Stimulated activated CD8-positive, alpha-beta memory T cell treated with anti-CD3 and anti-CD28 coated beads, Interleukin-7, amount 100 ng/mL, for 24 hours (primary cell): ENCODE measurements at places on chromosomes 7 and 10.

DNA sequence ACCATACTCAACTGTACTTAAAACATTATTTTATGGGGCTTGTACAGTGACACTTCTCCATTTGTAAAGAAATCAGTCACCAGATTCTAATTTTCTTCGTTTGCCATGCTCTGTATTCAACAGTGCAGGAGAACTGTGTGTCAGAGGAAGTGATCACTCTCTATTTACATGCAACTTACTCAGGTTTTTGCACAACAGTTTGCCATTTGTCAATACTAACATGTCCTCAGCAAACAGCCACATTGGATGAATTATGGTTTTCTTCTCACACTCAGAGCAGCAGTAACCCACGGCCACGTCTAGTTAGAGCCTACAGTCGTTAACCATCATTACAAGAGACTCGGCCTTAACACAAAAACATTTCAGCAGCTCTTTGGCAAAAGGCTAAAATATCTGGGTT is 69.2 kb upstream of the SP4 start:
- DNase-seq: no peak

GRCh38 chr10:72274730-72275350 is 1.1 kb downstream of the DDIT4 start:
- no peak for DNase-seq

DNA sequence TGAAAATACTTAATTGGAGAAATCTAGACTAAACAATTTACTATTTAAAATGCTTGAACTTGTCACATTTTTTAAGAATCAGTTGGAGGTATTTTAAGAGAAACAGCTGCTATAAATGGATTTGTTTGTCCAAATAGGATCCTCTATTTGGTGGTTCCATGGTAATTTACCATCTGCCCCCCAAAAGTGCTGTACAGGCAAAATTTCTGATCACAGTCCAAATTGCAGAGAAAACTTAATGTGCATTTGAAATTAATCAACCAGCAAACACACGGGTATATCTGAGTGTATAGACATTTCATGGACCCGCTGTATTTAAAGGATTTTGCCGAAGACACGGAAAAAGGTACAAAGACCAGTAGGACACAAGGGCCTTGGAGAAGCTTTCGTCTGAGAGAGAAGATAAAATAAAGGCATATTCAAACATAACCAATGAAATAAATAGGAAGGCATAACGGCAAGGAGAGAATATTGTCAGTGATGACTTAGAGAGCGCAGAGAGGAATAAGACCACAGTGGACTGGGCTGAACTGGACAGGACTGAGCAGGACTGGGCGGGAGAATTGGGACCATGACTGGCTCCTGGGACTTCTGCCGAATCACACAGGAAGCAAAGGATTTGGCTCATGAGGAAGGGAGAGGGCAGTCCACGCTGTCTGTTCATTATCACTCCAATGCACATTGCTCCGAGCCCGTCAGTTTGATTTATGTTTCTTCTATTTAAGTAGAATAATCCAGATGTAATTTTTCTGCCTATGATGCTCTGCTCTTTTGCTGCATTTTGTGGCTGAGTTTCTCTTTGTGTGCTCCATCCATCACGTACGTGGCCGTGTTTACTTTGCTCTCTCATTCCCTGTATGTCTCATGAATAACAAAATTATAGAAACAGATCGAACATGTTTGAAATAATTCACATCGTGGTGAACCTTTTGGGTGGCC is 112.8 kb downstream of the PRLHR start:
- DNase-seq: no peak

DNA sequence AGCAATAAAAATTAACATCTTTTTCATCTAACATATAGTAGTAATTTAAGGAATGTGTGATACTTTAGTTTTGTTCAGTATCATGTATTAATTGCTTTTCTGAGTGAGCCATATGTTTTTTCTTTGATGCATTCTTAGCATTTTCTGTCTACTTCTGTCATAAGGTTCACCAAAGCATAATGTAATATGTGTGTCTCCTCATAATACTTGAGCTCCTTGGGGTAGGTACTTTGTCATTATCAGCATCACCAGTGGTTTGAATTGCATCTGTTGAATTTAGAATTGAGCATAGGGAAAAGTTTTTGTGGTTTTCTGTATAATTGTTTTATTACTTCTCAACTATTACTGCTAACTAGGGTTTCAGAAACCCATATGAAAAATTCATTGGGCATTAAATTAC is 26.5 kb downstream of the VPS50 start:
- no peak for DNase-seq

- DNase-seq: no peak
Observed at GRCh38 chr10:129531969-129532660, 65.1 kb downstream of the MGMT start.

- DNase-seq: no peak
Observed at GRCh38 chr10:49076319-49076718, 39.0 kb downstream of the VSTM4 start.

DNA sequence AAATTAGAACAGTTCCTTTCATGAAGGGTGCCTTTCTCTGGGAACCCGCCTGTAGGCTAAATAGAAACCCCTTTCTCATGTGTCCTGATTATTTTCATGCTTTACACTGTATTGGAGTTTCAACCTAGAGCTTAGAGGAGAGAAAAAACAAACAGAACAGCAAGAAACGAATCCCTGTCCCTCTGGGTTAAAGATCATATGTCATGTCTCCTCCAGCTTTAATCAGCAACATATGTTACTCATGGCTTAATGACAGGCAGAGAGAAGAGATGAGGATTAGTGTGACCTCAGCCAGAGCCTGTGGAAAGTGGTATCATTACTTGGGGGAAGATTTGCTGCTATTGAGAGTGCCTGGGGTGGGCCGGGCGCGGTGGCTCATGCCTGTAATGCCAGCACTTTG is 32.1 kb downstream of the CRCP start:
- DNase-seq: no peak

GRCh38 chr10:26790221-26790995 is 70.3 kb downstream of the ABI1 start:
- DNase-seq: no peak

- no peak for DNase-seq
Observed at GRCh38 chr10:43959364-43960134, 310.9 kb upstream of the ZNF32 start.
